ENCODE measurements at places on chromosomes 5 and 9.

DNA sequence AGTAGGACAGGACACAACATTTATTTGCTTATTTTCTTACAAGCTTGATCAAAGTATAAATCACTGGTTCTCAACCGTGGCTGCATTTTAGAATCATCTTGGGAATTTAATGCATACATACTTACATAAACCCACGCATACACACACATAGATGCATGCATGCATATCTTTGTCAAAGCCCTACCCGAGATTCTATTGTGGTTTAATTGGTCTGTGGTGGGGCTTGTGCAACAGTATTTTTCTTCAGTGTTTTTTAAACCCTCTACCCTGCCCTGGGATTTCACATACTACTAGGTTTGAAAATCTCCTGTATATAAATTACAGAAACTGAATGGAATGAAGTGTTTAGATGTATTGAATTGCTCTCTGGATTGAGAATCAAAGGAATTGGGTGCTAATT is 1166.2 kb downstream of the MAT2B start:
- no peak for DNase-seq

DNA sequence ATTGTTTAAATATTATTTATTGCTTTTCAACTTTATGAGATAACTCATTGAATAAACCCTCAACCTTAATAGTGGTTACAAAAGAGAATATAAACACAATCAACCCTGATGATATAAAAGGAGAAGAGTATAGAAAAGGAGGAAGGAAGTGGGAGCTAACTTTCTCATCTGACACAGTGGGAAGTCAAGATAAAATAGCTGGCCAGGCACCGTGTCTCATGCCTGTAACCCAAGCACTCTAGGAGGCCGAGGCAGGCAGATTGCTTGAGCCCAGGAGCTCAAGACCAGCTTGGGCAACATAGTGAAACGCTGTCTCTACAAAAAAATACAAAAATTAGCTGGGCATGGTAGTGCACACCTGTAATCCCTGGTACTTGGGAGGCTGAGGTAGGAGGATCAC is 93.5 kb downstream of the PPP2R2B start:
- DNase-seq: peak; percentile 13

DNA sequence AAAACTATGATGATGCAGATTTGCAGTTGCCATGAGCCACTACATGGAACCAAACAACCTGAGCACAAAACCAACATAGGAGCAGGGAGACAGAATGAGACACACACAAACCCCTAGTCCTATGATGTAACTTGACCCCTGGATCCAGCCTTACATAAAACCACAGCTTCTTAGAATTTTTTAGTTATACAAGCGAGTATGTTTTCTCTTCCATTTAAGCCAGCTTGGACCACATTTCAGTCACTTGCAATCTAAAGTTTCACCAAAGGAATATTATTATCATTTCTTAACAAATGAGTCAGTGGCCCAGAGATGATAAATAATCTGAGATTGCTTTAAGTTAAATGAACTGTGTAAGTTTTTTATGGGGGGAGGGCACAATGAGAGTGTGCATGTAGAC is 6.8 kb downstream of the SPOCK1 start:
- DNase-seq: no peak

- no peak for DNase-seq
Observed at GRCh38 chr9:89755821-89756220, 151.0 kb downstream of the GADD45G start.
